SK-N-SH treated with all-trans-retinoic acid at 6 μM for 48 hours (cell line): ENCODE measurements at places on chromosomes 7 and 10.

DNA sequence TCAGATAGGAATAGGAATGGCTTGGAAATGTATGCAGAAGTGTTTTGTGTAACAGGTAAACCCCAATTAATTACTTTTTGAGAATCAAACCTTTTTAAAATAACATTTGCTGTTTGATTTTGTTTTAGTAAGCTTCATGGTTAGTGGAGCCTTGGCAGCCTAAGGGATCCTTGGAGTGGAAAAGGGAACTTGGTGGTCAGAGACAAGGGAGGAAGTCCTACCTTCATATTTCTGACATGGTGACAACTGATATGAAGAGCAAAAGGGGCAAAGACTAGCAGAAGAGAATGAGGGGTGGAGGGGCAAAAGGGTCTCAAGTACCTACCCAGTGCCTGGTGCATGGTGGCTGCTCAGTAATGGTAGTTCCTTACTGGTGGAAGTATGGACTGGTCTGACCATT lies 32.3 kb downstream of the AHCYL2 start:
- ATAC-seq: no peak

DNA sequence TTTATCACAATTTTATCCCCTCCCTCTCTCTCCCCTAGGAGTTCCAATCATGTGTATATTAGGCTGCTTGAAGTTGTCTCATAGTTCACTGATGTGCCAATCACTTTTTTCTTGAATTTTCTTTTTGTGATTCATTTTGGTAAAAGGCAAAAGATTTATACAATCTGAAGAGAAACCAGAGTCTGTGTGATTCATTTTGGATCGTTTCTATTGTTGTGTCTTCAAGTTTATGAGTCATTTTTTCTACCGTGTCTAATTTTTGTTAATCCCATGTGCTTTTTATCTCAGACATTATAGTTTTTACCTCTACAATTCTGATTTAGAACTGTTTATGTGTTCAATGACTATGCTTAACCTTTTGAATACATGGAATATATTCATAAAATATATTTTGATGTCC lies 483.9 kb upstream of the AUTS2 start:
- ATAC-seq: no peak

DNA sequence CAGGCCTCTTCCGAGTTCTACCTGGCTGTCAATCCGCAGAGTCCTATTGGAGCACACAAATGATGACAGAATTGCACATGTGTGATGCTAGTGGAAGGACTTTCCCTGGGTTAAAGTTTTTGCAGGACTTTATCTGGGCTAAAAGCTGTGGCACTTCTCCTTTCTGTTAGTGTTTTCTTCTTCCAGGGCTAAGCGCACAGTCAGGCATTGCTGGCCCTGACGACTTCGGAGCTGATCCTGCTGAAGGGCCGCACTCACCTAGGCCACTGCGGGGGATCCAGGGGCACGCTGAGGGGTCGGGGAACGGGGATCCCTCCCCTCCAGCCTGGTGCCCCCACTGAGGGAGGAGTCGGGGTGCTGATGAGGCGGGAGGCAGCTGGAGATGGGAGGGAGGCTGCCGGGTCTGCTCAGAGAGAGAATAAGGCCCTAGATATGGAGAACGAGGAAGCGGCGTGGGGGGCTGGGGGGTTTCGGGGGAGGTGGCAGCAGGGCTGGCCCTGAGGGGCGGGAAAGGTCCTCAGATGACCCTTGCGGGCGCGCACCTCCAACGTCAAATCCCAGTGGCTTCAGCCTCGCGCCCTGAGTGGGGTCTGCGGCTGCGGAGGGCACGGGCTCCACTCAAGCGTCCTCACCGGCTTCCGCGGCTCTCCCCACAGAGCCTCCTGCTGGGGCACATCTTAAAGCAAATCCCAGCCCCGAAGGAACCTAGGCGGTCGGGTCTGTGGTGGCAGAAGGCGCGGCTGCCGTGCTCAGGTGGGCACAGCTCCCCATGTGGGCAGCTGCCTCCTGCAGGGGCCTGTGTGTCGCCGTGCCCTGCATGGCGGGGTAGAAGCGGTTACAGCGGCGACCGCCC lies 30.9 kb downstream of the AGR3 start:
- ATAC-seq: no peak

DNA sequence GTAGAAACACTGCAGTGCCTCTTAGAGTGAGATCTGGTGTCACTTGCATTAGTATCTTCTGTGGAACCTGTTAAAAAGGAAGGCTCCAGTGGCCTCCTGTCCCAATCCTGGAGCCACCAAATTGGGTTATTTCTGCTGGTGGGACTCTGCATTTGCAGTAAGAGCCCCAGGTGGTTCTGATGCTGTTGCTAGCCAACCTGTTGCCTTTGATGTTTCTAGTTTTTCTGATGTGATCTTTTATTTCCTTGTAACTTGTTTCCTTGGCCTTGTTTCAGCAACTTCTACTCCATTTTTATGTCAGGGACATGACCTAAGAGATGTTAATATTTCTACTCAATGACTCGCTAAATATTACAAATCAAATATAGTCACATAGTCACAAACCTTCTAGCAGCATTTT lies 12.5 kb upstream of the STN1 start:
- no peak for ATAC-seq

DNA sequence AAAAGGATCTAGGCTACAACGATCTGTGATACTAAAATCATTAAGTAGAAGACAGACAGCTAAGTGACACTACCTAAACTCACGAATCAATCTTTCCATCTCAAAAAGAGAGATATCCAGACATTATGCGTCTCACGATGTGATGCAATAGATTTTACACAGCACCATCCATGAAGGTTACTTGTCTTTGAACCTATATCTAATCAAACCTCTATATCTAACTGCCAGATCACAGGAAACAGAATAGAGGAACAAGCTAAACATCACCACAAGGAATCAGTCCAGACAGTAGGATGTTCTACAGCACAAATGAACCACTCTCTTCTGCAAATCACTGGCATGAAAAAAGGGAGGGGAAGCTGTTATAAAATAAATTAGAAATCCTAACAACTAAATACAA lies 4.1 kb downstream of the RAPGEF5 start:
- no peak for ATAC-seq

DNA sequence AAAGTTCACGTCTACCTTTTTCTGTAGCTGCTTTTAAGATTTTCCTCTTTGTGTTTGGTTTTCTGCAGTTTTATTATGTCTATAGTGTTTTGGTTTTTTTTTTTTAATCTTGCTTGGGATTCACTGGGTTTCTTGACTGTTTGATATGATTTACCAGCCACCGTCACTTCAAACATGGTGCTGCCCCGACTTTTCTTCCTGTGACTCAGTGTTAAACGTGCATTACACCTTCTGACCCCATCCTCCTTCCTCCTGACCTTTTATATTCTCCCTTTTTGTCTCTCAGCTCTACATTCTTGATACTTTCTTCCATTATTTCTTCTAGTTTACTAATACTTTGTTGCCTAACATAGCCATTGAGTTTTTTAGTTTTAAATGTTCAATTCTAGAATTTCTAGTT lies 61.5 kb downstream of the GNA12 start:
- no peak for ATAC-seq
